ELR (cell line): ENCODE measurements at places on chromosomes 3 and 15.
A peak's percentile ranks its signal among the peaks of the same experiment; 100 is the strongest.

GRCh38 chr3:13544293-13544831 lies 4.6 kb upstream of the FBLN2 start:
- peak; percentile 95 for DNase-seq

- DNase-seq = peak; percentile 45
Measured at GRCh38 chr15:39511916-39512260, 69.0 kb upstream of the THBS1 start.

DNA sequence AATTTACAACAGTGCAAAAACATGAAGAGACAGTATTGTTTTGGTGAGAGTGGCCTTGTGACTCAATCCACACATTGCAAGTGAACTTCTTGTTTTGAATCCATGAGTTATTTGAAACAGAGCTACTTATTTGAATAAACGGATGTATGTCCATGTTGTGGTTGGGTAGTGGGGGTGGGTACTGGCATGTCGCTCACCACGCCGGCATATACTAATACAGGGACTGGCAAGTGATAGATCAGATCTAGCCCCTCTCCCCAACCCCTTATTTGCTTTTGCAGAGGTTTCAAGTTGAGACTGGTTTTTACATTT lies 83.8 kb downstream of the EDEM1 start:
- no peak for DNase-seq

DNA sequence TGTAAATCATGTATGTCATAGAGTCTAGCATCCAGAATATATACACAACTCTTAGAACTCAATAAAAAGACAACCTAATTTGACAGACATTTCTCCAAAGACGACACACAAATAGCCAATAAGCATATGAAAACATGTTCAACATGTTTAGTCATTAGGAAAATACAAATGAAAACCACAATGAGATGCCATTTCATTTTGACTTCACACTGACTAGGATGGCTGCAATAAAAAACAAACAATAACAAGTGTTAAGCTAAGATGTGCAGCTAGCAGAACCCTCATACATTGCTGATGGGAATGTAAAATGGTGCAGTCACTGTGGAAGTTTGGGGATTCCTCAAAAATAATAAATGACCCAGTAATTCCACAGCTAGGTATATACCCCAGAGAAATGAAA lies 16.4 kb downstream of the SPG11 start:
- no peak for DNase-seq

DNA sequence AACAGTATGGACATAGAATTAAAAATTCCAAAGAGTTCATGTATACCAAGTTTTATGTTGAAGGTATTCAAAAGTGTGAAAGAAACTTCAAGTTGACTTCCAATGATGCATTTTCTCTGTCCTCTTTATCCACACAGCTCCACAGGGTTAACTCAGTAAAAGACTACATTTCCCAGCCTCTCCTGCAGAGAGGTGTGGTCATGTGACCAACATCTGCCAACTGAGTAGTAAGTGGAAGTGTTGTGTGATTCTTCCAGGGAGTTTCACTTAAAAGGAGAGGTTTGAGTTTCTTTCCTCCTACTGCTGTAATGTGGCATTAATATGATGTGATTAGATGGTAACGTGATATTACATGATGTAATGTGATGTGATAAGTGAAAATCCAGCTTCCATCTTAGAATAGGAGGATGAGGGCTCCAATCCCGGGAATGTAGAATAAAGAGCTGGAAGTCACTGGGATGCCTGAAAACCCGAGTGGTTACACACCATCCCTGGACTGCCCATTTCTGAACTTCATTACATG lies 280.6 kb downstream of the ARRDC4 start:
- DNase-seq = peak; percentile 11

DNA sequence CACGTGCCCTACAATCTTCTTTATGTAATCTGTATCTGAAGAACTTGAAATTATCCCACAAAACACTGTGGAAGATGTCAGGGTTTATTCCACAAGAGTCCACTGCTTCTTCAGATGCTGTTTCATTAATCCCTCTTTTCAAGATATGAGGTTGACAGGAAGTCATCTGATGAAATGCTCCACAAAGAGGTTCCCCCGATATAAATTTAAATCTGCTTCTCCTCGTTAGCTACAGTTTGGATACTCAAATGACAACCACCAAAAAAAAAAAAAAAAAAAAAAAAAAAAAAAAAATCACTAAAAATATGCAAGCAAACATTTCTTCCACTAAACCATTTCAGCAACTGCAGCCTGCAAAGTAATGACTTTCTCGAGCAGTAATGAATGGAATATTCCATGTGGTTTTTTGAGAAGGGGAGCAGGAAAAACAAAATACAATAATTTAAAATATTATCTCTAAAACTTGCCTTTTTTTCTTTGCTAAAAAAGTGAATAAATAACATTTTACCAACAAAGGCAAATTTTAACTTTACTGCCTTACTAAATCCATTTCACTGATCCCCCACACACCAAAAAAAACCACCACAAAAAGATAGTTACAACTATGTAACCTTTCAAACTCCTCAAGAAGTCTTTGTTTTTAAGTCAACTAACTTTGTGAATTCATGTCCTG lies 37.8 kb downstream of the DLG1 start:
- DNase-seq = no peak

- DNase-seq = no peak
Measured at GRCh38 chr3:95615592-95616310, 1198.6 kb upstream of the EPHA6 start.

DNA sequence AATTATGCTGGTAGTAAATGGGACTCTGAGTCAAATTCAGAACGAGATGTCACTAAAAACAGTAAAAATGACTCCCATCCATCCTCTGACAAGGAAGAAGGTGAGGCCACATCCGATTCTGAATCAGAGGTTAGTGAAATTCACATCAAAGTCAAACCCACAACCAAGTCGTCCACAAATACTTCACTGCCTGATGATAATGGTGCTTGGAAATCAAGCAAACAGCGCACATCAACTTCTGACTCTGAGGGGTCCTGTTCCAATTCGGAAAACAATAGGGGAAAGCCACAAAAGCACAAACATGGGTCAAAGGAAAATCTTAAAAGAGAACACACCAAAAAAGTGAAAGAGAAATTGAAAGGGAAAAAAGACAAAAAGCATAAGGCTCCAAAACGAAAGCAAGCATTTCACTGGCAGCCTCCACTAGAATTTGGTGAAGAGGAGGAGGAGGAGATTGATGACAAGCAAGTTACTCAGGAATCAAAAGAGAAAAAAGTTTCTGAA lies 15.1 kb upstream of the ZBTB47 start:
- DNase-seq = no peak

DNA sequence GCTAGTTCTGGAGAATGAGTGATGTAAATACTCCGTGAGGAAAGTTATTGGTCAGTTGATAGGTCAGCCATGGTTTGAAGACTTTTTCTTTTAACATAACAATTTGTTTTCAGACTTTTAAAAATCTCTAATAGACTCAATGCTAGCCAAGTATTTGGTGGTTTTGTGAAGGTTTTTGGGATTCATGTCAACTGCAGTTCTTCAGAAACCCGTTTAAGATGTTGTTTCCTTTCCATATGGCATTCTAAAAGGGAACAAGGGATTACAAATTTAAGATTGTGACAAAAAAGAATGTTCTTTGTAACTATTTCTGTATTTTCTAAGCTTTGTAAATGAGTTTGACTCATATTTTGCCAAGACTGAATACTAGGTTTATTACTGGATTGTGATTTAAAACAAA lies 281.7 kb upstream of the COL8A1 start:
- DNase-seq = no peak

DNA sequence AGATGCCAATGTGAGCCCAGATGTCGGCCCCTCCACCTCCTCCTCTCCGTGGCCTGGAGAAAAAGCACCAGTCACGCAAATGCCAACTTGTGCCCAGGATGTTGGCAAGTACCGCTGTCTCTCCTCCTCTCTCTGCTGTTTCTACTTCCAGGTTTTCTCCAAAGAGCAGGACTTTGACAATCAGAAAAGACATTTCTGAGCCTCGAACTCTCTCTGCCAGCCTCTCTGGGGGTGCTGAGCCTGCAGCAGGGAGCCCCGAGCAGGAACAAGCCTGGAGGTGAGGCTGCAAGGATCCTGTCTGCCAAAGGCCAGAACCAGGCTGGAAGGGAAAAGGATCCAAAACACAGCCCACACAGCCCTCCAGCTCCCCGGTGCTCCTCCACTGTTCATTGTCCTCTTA lies 89.7 kb downstream of the SEC22A start:
- no peak for DNase-seq

- DNase-seq = no peak
Measured at GRCh38 chr3:111414531-111414930, 127.5 kb upstream of the CD96 start.

DNA sequence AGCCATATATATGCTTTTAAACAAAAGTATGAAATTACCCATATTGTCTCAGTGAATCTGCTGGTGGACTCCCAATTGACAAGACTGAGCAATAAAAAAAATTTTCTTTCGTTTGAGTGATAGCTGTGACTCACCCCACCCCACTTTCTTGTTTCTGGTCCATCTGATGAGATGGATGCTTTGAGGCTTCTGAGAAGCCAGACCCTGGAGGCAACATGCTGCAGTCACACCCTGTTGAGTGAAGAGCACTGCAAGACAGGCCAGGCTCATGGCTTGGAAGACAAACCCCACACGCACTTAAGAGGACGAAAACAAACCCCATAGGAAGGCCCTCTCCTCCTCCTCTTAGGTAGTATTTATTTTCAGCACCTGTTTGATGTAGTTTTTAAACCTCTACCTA lies 276.0 kb upstream of the TTC14 start:
- DNase-seq = peak; percentile 11

- DNase-seq = no peak
Measured at GRCh38 chr3:166422556-166422955, 585.3 kb upstream of the BCHE start.

DNA sequence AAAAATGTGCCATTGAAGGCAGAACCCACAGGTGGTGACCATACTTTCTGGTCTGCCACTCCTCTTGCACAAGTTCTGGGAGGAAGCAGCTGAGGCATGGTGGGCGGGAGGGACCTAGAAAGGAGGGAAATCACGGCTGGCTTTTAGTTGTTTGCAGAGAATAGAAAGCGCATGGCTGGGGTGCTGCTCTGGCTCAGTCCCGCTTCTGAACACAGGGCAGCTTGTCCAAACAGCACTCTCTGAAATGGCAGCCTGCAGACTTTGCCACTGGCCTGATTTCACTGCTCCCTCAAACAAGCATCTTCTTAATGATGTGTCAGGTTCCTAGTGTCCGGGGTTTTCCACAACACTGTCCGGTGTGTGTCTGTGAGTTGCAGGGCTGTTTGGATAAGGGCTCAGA lies 76.7 kb downstream of the AAGAB start:
- peak; percentile 61 for DNase-seq

GRCh38 chr15:40266828-40267304 lies 16.0 kb downstream of the ANKRD63 start:
- peak; percentile 95 for DNase-seq

GRCh38 chr15:40639677-40640076 lies 45.6 kb downstream of the KNL1 start:
- no peak for DNase-seq

DNA sequence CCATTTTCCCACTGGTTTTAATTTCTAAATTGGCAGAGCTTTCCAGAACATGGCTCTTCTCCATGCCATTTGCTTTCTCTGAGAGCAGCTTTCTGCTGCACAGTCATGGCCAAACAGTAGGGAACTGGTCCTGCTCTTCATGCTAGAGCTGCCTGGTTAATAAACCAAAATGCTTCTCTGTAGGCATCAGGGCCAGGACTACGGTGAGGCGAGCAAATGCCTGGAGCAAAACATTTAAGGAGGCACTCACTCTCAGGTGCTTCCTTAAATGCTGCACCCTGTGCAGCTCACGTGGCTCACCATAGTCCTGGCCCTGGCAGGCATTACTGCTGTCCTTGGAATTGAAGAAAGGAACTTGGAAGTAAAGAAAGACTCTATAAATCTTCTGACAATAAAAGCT lies 48.5 kb upstream of the PPP2R3A start:
- DNase-seq = no peak

DNA sequence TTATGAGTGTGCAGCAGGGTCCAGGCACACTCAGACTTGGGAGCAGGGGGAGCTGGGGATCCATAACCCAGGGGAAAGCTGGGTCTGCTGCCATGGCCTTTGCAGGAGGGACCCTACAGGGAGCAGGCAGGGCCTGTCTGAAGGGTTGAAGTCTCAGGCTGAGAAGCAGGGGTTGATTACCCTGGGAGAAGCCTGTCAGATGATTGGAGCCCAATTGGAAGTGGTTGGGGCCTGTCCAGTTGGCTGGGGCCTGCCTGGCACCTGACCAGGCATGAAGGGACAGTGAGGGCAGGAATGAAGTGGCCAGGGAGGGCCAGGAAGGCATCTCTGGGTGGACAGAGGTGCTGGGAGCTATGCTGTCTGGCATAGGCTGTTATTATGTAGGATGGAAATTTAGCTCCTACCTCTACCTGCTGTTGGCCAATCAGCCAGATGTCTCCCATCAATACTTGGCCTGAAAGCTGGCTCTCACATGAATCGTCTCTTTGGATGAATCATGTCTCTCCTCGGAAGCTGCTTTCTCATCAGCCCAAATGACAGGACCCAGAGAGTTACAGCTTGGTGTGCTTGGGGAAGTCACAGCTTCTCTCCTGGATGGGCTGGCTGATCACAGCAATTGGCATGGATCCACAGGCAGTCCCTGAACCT lies 27.4 kb upstream of the SLCO2A1 start:
- peak; percentile 38 for DNase-seq

DNA sequence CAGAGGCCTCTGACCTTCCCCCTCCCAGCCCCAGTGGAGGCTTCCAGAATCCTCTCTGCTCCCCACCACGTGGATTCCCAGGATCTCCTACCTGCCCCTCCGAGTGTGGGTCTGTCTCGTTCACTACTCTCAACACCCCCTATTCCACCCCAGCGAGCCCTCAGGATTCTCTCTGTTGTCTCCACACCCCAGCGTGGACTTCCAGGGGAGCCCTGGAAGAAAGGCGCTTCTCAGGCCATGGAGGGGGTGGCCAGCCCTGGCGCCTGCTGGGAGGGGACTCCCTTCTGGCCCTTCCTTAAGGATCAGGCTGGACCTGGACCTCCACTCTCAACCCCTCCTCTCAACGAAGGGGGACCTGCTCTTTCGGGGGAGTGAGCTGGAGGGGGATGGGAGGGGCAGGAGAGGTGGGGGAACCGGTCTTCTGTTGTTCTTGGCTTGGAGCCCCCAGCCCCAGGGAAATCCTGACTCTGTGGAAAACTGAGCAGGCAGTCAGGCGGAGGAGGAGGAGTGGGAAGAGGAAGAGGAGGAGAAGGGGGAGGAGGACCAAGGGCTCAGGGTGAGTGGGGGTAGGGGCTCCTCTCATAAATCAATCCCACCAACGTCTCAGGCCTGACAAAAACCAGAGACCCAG lies 32.9 kb downstream of the EPHB3 start:
- DNase-seq = no peak

DNA sequence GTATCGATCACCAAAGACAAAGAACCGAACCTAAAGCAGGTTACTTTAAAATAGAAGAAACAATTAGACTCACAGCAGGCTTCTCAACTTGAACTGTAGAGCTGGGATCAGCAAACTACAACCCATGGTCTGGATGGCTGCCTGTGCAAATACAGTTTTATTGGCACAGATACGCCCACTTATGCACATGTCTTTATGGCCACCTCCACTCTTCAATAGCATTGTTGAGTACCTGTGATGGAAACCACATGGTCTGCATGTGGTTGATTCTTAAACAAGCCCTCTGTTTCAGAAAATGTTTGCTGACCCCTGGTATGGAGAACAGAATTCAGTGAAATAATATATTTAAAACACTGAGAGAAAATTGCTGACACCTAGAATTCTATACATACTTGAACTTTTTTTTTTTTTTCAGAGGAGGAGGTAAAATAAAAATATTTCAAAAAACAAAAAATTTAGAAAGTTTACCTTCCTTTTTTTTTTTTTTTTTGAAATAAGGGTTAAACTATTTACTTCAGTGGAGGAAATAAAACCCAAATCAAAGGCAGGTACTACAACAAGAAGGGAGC lies 263.8 kb upstream of the ATP10A start:
- no peak for DNase-seq

GRCh38 chr3:138082992-138083386 lies 32.4 kb downstream of the DZIP1L start:
- peak; percentile 30 for DNase-seq
